Suppressor macrophage (primary cell): ENCODE measurements at places on chromosomes 3 and 15.

DNA sequence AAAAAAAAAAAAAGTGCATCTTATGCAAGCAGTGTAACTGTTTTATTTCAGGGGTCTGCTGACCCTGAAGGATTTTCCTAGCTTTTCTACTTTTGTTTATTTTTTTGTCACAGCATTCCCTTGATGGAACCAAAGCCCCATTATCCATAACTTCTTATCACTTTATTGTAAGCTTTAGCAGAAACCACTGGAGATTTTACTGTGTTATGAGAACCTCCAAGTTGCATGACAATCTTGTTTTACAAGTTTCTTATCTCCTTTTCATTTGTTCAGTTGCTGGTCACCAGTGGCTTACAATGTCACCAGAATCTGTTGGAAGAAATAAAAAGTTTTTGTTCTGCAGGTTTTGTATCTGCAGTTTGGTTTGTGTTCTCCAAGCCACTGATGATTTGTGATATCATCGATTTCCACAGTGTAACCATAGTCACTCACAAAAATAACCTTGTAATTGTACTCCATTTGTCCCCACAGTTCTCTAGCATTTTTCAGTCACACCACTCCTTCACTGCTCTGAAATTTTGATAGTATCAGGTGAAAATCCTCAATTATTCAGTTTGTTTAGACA is 660.0 kb downstream of the RBMS3 start:
- DNase-seq = no peak

DNA sequence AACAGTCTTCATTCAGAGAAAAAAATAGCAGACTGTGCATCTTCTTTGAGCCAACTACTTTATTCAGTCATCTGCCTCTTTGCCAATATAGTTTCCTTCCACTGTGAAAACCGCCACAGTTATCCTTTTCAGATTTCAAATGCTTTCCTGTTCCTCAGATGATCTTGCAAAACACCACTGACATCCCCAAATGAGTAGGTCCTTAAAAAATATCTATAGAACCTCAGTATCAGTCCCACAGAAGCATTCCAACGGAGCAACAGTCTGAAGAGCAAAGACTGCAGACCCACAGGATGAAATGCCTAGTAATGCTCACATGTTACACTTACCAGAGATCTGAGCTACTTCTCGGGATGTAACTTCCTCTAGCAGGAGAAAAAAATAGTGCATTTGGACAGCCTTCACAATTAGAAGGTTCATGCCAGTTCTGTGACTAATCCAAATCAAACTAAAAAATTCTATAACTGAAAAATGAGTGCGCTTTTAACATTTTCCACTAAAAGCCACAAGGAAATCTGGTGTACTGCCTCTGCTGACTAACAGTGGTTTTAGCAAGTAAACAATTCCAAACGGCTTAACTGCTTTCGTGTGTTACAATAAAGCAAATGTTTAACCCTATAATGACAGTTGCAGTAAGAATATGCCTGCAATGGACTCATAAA is at the start of gene ANKRD28:
ANKRD28 (minus strand) TSS at position 338 of the 662 bp plus-strand sequence. CDS start 1,458 bp downstream, outside the sequence.
- DNase-seq = peak; percentile 83

DNA sequence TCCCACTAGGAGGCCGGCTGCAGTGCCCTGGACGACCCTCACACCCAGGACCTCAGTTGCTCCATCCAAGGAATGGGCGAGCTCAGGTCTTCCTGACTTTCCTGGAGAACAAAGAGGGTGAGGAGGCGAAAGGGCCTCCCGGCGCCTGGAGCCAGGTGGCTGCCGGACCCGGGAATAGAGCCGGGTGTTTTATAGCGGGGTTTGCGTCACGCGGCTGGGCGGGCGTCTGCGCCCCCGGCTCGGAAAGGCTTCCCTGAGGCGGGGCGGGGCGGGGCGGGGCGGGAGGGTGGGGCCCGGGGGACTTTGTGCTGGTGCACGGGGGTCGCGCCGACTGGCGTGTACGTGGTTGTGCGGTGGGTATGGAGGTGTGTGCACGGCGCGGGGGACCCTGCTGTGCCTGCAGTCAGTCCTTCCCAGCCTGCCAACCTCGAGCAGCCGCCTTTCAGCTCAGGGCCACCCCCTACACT is 4.6 kb upstream of the PRKCD start:
- DNase-seq = no peak

GRCh38 chr15:69469467-69470201 is 17.0 kb downstream of the RPLP1 start:
- no peak for DNase-seq

GRCh38 chr3:69012800-69013252 is 658 bp downstream of the EOGT start:
- peak; percentile 59 for DNase-seq

GRCh38 chr3:153555919-153556318 is 393.9 kb downstream of the RAP2B start:
- DNase-seq = no peak

GRCh38 chr3:71905426-71905825 is 120.5 kb upstream of the PROK2 start:
- DNase-seq = peak; percentile 93

- no peak for DNase-seq
These were observed 57.3 kb upstream of the RNF7 start for GRCh38 chr3:141680620-141681389.

GRCh38 chr3:155791190-155791589 is 14.9 kb downstream of the C3orf33 start:
- DNase-seq = peak; percentile 5

DNA sequence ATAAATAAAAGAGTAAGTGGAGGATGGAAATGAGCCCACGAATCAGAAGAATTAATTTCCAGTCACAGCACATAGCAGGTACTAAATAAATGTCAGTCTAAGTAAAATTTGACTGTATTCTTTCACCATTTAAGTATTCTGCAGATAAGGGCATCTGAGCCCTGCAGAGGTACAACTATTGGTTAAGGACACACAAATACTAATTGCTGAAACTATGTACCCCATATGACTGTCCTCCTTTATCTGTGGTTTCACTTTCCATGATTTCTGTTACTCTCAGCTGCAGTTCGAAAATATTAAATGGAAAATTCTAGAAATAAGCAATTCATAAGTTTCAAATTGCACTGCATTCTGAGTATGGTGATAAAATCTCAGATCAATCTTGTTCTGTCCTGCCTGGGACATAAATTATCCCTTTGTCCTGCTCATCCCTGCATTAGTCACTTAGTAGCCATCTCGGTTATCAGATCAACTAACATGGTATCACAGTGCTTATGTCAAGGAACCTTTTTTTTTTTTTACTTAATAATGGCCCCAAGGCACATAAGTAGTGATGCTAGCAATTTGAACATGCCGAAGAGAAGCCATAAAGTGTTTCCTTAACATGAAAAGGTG is 95.1 kb downstream of the LSAMP start:
- no peak for DNase-seq

DNA sequence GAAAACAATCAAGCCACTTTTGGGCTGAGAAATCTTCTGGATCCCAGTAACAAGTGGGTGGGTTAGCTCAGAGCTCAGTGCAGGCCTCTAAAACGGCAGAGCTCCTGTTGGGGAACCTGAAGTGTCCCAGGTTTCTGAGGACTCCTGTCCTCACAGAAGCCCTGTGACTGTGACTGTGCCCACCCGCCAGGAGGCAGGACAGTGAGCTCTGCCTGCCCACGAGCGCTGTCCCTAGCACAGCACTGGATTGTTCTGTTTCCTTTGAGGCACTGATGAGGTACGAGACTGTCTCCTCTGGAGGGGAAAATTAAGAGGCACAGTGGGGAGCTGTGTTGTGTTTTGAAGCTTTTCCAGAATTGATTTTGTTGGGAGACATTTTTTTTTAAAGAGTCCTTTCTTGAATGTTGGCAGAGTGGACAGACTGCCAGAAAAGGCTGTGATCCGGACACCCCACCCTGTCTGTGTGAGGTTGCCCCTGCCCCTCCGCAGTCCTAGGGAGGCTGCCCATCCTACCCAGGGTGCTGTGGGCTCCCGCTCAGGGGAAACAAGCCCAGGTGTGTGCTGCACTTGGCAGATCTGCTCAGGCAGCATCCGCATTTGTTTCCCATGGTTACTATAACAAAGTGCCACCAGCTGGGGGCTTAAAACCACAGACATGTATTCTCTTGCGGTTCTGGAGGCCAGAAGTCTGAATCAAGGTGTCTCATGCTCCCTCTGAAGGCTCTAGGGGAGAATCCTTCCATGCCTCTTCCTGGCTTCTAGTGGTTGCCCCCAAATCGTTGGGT is 66.6 kb upstream of the LARS2 start:
- no peak for DNase-seq

- no peak for DNase-seq
These were observed 134.8 kb downstream of the PGPEP1L start for GRCh38 chr15:98872774-98873173.

GRCh38 chr3:13615019-13615528 is 66.1 kb downstream of the FBLN2 start:
- DNase-seq = no peak

GRCh38 chr3:174010907-174011306 is 613.4 kb downstream of the NLGN1 start:
- DNase-seq = no peak

DNA sequence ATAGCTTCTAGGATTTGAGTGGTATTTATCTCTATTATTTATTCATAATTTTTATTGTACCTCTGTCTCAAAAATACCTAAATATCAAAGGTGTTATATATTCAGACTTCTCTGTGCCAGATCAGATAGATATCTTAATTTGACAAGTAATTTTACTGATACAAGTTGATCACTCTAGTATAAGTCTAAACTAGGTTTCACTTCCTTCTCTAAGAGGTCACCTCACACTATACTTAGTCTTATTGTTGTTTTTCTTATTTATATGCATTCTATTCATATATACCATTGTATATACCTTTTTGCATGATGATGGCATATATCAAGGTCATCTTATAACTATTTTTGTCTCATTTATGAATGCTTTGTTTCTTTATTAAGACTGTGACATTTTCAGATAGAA is 26.4 kb upstream of the HGD start:
- no peak for DNase-seq

DNA sequence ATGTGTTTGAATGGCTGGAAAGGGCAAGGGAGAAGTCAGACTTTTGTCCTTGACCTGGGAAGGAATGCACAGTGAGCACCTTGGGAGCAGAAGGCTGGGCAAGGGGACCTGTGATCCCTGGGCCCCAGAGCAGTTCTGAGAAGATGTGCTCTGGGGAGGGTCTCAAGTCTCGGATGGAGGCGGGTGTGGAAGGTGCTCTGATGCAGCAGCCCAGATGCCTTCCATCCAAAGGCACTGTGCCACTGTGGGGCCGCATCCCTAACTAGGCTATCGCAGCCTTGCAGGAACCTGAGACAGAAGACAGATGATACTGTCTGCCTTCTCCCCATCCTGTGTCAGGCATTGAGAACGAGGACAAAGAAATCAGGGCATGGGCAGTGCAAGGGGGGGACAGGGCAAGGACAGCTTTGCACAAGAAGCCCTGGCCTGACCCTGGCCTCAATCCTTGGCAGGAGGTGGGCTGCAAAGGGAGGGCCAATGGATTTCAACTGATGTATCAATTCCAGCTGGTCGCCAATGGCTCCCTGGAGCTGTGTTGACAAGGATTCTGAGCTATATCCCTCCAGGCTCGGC is 14.6 kb upstream of the PRKCD start:
- DNase-seq = no peak

GRCh38 chr15:51579012-51579411 is 43.6 kb downstream of the DMXL2 start:
- no peak for DNase-seq

- no peak for DNase-seq
These were observed 52.5 kb downstream of the SH3BP5 start for GRCh38 chr3:15279671-15280402.

DNA sequence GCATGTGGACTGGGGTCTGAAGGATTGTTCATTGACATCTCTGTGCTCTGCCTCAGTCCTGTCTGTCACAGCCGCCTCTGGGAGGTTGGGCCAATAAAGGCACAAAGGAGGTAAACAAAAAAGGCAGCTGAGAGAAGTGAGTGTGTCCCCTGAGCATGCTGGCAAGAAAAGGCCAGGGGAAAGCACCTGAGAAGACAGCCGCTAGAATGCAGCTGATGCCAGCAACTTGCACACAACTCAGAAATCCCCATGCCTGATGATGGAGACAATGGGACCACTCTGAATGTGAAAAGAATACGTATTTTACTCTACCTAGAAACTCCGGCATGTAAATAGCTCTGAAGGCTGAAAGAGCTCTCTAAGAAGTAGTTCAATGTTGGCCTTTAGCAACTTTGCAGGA is 118.7 kb downstream of the KCNH8 start:
- no peak for DNase-seq

GRCh38 chr15:80560601-80561400 is 134.3 kb upstream of the ABHD17C start:
- DNase-seq = no peak

- no peak for DNase-seq
These were observed 72.9 kb downstream of the CD200 start for GRCh38 chr3:112405845-112406244.

- DNase-seq = no peak
These were observed 18.4 kb downstream of the ZNF860 start for GRCh38 chr3:31999907-32000439.

DNA sequence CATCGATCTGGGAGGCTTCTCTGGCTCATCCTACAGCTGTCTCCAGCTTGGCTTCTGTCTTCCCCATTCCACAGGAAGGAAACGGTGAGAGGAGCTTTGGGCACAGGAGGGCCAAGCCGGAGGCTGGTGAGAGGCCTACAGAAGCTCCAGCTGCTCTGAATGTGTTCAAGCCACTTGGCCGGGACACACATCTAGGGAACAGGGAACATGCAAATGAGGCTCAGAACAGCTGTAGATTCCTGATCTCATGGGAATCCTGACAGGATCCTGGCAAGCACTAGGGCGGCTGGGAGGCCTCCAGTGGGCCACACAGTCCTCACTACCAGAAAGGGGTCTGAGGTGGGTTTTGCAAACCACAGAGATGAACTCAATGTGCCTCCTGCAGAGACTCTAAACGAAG is 13.7 kb downstream of the SEMA5B start:
- DNase-seq = no peak

DNA sequence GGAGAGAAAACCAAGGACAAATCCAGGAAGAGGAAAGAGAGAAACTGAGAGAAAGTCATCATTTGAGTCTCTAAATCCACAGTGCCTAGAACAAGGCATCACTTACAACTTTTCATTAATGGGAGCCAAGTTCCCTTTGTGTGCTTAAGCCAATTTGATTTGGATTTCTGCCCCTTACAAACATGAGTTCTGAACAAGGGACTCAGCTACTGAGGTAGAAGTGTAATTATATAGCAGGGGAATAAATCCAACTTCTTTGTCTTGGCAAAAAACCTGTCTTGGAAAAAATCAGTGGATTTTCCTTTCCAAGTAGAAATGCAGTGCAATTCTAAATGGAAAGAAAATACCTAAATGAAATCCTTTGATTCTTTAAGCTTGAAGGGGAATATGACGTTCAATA is 307.2 kb upstream of the CNTN3 start:
- DNase-seq = no peak

GRCh38 chr3:172244011-172244410 is 204.2 kb downstream of the GHSR start:
- no peak for DNase-seq

- peak; percentile 87 for DNase-seq
These were observed 799 bp downstream of the SERF2 start for GRCh38 chr15:43792761-43793476.
